ENCODE measurements at places on chromosomes 16 and 17.

- no peak for DNase-seq
Observed at GRCh38 chr17:45369421-45369820, 52.6 kb upstream of the MAP3K14 start.

GRCh38 chr17:56870081-56870651, 36.2 kb downstream of the DGKE start:
- DNase-seq: no peak

DNA sequence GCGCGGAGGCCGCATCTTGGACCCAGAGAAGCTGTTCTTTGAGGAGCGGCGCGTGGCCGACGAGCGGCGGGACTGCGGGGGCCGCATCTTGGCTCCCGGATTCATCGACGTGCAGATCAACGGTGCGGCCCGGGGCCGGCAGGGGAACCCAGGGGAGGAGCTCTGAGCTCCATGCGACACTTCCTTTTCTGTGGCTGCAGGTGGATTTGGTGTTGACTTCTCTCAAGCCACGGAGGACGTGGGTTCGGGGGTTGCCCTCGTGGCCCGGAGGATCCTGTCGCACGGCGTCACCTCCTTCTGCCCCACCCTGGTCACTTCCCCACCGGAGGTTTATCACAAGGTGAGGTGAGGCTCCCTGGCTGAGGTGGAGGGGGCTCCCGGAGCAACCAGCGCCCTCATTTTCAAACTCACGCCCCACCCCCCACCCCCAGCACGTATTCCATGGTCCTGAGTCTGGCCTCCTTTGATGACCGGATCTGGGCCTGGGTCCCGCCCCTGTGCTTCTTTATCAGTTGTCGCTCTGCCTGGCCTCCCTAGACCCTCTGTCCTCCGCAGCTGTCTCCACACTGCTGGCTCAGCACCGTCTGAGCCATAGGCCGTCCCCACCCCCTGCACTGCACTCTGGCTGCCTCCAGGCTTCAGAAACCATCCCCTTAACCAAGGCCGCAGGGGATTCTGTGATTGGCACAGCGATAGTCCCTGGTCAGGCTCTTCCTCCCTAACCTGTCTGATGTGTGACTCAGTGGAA, 787 bp downstream of the AMDHD2 start:
- no peak for DNase-seq

GRCh38 chr17:59155439-59156177, at the start of gene PRR11:
TSS of gene PRR11 (plus strand) at chr17:59155746. CDS start at chr17:59169753, 14,007 bp downstream.
- DNase-seq: peak; percentile 100

GRCh38 chr17:56121191-56122051, 31.9 kb upstream of the ANKFN1 start:
- DNase-seq: no peak

DNA sequence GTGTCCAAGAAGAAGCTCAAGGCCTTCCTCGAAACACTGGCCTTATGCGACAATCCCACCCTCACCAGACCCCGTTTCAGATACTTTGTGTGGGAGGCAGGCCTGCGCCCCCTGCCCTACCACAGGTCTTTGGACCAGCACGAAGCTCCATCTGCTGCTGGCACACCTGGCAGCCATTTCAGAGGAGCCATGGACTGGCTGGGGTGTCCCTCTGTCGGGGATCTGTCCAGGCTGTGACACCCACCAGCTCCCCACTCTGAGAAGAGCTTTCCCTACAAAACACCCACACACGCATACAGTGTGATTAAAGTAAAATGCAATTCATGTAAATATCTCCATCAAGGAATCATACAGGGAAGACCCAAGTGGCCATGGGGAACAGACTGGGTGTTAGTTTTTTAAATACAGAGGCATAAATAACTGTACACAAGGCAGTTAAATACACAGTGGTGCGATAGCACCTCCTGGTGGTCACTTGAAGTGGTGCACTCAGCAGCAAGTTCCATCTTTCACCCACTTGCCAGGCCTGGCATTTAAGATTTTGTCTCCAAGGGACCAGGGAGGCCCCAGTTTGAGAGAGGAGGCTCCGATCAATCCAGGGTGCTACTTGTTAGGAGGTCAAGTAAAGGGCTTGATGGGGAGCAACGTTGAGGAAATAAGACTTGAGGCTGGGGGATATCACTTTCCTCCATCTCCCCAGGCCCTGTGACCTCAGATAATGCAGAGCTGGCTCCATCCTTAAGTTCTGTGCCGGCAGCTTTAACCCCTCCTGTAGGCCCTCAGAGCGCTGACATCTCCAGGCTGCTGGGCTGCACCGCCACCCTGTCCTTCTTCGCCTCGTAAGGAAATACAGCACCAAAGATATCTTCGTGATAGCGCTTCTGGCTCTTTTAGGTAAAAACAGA, 43.6 kb downstream of the NOS2 start:
- no peak for DNase-seq

- DNase-seq: no peak
Observed at GRCh38 chr17:73118139-73118538, 25.7 kb upstream of the SLC39A11 start.

DNA sequence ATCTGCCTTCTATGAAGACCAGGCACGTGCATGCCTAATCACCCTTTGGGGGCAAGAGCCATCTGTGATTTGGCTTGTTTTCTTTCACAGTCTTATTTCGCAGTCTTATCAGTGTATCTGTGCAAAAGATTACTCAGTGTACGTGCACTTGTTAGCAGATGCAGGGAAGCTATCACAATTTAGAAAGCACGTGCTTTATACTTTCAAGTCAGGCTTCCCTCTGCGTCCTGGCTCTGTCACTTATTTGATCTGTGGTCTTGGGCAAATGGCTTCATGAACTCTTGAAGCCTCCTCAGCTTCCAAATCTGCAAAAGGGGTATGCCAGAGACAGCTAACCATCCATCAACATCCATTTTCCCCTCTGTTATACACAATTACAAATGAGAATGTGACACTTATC, 246.4 kb downstream of the XYLT1 start:
- DNase-seq: no peak

- no peak for DNase-seq
Observed at GRCh38 chr16:16032271-16032979, 83.0 kb downstream of the ABCC1 start.

GRCh38 chr17:57604771-57605674, 140.1 kb downstream of the CCDC182 start:
- DNase-seq: no peak

GRCh38 chr17:77487211-77487629, 346.5 kb downstream of the SEC14L1 start:
- no peak for DNase-seq
